ENCODE measurements at places on chromosomes 13 and 19.
A peak's percentile ranks its signal among the peaks of the same experiment; 100 is the strongest.

DNA sequence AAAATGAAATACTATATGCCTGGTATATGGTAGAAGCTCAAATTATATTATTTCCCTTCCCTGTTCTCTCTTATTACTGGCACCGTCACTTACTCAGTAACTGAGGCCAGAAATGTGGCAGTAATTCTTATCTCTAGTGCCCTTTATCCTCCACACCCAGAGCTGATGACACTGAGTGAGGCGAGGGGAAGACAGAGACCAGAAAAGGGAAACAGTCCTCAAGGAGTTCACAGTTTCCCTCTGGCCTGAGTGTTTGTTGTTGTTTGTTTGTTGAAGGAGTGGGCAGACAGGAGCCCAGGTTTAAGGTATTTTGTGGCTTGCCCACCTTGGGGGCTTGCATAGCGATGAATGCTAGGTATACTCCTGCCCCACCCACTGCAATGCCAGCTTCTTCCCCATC is 101.5 kb upstream of the FNDC3A start:
- no peak for DNase-seq

DNA sequence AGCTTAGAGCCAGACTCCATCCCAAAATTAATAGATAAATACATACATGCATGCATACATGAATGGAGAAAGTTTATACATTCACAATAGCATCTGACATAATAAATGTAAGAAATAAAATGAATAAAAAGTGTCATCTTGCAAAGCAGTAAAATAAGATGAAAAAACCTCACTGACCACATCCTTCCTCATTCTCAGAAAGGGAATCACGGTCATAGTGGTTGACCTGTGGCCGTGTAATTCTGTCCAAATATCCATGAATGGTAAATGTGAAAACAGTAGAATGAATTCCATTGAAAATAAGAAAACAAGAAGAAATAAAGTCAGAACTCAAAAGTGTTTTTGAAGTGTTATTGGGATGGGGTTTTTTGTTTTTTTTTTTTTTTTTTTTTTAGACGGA is 9.8 kb upstream of the CDC42EP5 start:
- DNase-seq = no peak

DNA sequence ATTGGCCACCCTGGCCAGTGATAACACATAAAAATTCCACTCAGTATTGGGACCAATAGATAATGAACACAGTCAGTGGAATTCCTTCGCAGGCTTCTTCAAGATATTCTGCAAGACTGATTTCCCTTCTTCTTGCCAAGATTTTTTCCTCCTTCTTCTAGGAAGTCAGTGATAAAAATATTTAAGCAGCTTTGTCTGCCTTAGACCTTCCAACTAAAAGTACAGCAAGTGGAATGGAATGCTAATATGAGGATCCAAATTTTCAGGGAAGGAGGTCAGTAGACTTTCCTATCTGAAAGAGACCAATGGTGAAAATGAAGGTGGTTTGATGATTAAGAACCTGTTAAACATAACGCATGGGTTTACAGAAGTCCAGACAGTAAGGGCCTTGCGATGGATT is 9.6 kb downstream of the STARD13 start:
- DNase-seq = no peak

DNA sequence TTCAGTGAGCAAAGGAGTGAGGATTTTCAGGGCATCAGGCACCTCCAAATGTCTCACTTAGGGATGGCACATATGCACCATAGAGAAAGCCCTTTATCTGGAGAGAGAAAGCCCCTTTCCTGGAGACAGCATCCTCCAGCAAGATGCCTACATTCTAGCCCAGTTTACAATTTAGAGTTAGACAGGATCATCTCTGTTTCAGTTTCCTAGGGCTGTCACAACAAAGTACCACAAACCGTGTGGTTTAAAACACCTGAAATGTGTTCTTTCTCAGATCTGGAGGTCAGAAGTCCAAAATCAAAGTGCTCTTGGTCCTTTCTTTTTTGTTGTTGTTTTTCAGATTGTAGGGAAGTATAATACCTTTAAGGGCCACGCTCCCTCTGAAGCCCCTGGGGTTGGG is 61.8 kb downstream of the MBNL2 start:
- no peak for DNase-seq

DNA sequence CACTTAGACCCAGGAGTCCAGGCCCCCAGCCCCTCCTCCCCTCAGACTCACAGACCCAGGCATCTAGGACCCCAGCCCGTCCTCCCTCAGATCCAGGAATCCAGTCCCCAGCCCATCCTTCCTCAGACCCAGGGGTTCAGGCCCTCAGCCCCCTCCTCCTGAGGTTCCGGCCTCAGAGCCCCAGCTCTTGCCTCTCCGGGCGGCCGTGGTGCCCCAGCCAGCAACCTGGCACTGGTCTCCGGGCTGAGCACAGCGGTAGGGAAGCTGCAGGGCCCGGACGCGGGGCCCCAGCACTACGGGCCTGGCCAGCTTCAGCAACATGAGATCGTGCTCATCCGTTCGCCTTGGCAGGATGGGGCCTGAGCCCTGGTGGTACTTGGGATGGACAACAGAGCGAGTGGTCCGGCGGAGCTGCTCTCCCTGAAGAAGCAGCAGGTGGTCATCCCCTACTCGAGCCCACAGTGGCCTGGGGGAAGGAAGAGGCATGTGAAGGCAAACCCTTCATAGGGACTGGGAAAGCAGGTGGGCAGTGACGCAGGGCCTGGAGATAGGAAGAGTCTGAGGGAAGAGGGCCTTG is 3.7 kb downstream of the KLK10 start:
- no peak for DNase-seq

DNA sequence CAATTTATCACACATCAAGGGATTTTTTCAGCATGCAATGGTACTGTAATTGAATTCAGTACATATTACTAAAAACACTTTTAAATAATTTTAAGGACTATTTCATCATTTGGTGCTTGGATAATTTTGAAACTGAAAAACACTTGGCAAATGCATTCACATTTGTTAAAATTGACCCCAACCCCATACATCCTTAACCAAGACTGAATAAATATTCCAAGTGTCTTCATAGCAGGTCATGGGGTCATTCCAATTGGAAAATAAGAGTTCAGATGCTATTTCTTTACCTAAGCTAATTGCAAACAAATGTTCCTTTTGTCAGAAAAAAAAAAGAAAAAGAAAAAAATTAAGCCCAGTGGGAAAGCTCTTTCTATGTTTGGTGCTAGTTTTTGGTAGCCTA is 516.4 kb upstream of the SPRY2 start:
- no peak for DNase-seq

DNA sequence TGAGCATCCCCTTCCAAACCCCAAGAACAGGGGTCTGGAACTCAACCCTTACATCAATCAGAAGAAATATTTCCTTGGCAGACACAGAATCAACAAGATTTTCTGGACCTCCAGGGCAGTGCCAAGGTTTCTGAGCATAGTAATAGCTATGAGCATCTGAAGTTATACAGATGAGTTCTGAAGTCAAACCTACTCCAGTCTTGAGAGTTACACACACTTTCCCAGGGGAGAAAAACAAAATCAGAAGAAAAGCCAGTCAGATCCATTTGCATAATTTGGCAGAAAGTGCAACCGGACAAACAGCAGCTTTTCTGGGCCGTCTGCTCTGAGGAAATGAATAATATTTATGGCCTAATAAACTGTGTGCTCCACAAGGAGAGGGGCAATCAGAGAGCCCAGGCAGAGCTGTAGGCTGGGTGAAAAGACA is 93.1 kb downstream of the KL start:
- no peak for DNase-seq

DNA sequence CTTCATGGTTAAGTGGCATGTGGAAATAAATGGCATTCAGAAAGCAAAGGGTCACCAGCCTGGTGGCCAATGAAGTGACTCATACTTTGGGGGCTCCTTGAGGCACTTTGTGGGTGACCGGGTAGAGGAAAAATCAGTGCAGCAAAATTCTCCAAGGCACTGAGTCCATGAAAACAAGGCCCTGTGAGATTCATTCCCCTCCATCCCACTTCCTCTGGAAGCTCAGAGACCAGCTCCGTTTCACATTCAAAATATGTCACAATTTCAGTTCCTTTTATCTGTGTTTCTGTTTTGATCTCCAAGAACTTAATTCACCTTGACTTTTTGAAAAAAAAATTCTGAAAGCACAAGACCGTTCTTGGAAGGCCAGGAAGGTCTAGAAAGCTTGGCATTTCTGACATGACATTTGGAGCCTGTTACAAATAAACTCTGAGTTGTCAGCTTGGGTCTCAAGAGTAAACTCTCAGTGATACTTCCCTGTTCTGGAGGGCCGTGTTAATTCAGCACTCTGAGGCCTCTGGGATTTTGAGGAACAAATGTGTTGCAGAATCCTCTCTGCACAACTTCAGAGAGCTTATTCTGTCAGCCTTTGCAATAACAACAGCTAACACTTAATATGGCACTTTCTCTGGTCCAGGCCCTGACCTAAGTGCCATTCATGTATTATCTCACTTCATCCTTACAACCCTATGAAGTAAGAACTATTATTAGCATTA is 6.8 kb downstream of the CYSLTR2 start:
- DNase-seq = no peak

GRCh38 chr13:78993792-78994191 is 334.8 kb upstream of the OBI1 start:
- DNase-seq = no peak

DNA sequence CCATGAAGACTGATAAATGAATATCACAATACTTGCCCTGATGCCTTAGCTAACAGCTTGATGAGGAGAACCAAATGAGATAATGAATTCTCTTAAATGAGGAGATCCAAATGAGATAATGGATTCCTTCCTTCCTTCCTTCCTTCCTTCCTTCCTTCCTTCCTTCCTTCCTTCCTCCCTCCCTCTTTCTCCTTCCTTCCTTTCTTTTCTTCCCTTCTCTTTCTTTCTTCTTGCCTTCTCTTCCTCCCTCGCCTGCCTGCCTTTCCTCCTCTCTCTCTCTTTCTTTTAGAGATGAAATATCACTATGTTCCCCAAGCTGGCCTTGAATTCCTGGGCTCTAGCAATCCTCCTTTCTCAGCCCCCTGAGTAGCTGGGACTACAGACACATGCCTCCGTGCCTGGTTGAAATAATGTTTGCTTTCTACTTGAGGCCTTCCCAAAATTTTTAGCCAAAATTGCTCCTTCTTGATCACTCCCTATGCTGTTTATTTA is 4.0 kb upstream of the SLAIN1 start:
- no peak for DNase-seq

DNA sequence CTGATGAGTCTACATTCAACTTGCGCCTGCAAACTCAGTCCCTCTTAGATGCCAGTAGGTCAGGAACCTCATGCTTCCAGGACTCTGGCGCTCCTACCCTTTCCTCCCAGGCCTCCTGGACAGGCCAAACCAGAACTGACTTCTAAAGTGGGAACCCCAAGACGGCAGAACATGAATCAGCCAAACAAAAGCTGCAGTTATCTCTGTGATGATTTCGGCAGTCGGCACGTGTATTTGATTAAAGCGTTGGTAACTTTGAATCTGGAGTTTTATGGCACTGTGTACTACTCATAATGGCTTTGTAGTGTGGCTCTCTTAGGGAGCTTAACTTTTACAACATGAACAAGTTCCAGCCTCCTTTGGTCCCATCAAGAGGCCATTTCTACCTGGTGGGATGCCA is 13.7 kb downstream of the ACTN4 start:
- DNase-seq = no peak

DNA sequence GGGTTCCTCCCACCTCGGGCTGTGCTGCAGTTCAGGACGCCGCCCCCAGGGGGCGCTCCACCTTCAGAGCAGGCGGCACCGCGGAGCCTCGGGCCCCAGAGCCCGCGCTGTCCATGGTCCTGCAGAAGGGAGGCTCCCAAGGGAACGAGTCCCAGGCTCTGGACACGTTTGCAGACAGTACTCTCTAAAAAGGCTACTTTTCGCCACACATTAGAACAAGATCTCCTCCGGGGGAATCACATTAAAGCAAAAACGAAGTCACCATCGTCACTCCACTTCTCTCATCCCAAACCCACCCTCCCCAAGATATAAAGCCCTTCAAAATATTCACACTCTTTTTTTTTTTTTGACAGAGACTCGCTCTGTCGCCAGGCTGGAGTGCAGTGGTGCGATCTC is 4.6 kb upstream of the SIGLEC10 start:
- peak; percentile 74 for DNase-seq

- DNase-seq = no peak
Measured at GRCh38 chr13:29721766-29722165, 126.3 kb upstream of the SLC7A1 start.

DNA sequence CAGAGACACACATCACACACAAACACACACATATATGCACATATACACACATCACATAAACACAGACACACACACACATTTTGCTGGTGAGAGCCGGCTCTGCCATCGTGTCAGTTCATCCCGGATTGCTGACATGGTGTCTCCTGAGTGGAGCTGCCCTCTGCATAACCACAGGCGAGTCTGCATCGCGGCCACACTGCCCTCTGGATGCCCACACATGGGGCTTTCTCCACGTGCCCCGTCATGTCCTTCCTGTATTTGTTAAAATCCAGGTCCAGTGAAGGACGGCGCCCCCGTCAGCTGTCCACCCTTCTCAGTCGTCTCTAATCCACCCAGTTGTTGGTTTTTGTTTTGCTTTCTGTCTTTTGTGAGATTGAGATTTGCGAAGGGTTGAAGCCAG is 52.6 kb upstream of the F7 start:
- no peak for DNase-seq

DNA sequence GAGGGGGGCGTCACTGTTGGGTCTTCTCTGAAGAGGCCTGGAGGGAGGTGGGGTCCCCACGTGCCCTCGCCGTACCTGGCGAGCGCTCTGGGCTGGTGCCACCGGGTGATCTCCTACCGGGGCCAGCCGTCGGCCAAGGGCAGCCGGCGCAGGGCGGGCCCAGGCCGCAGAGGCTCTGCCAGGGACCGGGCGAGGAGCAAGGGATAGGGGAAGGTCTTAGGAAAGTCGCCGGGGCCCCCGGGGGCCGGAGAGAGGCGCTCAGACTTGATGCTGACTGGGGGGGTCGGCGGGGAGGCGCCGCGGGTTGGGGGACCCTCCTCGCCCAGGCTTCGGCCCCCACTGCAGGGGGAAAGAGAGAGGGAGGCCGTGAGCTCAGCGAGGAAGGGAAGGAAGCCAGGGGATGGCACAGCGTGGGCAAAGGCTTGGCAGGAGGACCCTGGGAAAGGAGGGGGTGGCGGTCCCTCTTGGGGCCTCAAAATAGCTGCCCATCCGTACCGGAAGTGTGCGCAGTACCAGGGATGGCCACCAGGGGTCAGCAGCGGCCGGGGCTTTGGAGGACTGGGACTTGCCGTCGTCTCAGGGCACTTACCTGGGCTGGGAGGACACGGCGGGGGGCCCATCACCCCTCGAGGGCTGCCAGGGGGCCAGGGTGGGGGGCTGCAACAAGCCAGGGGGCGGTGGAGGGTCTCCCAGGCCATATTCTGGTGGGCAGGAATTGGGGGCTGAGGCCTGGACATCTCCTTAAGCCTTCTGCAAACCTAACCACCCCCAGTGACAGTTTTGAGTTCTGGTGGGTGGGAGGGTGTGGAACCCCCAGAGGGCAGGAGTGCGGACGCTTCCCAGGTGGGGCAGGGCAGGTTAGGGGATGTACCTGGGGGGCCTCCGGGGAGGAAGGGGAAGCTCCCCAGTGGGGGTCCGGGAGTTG is 7.7 kb upstream of the TMEM161A start:
- peak; percentile 80 for DNase-seq

Data from stimulated activated naive CD4-positive, alpha-beta T cell (primary cell).